AG09309 (cell line): ENCODE measurements at places on chromosomes 1 and 21.
A peak's percentile ranks its signal among the peaks of the same experiment; 100 is the strongest.

DNA sequence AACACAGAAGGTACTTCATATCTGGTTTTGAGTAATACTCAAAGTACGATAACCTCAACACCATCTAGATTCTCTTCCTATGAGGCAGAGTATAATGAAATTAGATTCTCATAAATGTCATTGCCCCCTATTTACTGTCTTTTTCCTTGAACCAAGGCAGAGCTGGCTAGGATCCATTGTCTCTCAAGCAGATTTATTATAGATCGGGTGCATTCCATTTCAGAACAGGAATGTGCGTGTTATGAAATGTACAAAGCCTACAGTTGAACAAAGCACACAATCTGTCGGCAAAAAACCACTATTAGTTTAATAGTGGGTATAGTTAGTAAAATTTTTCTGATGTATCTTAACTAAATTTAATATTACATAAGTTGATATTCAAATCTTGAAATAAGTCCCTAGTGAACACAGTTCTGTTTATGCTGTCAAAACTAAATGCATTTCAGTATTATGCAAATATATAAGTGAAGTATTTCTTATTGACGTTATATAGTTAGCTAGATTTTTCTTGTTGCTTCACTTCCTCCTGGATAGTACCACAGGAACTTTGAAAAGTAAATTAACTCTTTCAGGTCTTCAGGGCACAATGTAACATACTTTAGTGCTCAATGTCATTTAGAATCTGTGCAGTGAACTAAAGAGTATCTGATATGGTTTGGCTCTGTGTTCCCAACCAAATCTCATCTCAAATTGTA is 92.1 kb downstream of the DDAH1 start:
- peak; percentile 61 for DNase-seq

DNA sequence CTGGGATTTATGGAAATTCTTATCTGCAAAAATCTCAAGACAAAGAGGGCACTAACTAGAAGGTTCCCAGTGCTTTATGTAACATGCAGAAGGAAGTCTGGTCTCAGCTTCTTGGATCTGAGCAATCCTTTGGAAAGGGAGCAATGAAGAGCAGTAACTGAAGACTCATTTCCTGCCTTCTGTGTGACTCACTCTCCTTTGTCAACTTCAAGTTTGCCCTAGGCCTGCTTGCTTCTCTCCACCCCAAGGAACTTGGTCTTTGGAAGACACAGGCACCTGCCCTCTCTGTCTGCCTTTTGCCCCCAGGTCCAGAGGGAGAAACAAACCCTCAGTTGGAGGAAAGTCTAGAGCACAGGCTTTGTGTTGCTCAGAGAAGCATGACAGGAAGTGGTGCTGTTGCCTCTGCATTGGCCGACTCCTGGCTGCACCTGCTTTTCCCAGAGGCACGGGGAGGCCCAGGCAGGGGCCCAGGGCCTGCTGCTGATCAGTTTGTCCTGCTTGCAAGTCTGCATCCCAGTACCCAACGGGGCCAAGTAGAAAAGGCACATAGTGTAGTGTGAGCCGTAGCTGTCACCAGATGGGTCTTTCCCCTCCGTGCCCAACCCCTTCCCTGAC is 137.2 kb downstream of the DHRS3 start:
- DNase-seq, result peak; percentile 93

DNA sequence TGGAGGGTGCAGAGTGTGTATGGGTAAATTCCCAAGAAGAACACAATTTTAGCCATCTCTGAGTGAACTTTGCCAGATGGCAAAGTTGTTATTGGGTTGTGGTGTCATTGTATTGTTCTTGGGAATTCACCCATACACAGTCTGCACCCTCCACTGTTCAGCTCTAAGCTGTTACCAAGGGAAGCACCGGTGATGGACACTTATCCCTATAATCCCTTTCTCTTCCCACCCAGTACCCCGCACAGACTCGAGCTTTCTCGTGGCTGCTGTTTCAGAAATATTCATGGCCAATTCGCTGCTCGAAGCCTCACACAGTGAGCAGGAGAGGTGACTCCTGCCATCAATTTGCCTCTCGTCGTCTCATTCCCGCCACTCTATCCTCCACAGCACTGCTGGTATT is 95.7 kb upstream of the PALMD start:
- no peak for DNase-seq

- no peak for DNase-seq
Measured at GRCh38 chr1:93522721-93523120, 74.8 kb downstream of the FNBP1L start.

GRCh38 chr1:175015243-175015642 is 8.0 kb downstream of the MRPS14 start:
- peak; percentile 37 for DNase-seq

GRCh38 chr1:220544901-220545303 is 17.0 kb downstream of the MARK1 start:
- DNase-seq, result no peak

GRCh38 chr1:27522432-27523336 is 32.7 kb upstream of the WASF2 start:
- DNase-seq, result no peak

DNA sequence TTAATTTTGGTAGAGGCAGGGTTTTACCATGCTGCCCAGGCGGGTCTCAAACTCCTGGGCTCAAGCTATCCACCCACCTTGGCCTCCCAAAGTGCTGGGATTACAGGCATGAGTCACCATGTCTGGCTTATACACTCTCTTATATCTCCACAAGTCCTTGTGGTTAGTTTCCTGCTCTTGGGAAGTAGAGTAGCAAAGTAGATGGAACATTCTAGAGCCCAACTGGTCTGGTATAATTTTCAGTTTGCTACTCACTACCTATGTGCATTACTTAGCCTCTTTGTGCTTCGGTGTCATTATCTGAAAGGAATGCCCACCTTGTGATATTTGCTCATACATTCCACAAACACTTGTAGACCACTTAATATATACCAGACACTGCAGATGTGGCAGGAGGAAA is 96.6 kb upstream of the IPO9 start:
- DNase-seq, result no peak

GRCh38 chr1:61851849-61852669 is 109.8 kb downstream of the PATJ start:
- peak; percentile 41 for DNase-seq

DNA sequence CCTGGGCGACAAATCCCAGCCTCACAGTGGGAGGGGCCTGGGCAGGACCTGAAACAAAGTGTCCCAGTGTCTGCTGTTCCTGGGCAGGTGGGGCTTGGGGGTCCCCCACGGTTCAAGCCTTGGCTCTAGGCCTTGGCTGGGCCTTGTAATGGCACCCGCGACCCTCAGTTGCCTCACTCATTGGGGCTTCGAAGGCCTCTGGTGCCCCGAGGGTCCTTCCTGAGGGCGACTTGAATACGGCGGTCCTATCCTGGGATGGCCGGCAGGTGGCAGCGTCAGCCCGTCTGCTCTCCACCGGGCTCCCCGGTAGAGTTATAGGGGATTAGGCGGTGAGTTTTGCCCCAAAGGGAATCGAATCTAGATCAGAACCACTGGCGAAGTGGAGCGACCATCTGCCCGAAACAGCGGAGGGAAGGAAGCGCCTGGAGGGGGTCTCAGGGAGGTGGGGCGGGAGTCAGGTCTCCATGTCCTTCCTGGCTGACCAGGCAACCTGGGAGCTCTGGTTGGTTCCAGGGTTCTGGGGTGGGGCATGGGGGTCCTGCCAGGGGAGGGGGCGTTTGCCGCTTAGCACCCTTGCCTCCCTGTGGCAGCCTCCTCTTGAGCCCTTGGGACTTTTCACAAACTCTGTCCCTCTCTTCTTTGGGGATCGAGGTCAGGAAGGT is 2.1 kb upstream of the PEX10 start:
- no peak for DNase-seq

DNA sequence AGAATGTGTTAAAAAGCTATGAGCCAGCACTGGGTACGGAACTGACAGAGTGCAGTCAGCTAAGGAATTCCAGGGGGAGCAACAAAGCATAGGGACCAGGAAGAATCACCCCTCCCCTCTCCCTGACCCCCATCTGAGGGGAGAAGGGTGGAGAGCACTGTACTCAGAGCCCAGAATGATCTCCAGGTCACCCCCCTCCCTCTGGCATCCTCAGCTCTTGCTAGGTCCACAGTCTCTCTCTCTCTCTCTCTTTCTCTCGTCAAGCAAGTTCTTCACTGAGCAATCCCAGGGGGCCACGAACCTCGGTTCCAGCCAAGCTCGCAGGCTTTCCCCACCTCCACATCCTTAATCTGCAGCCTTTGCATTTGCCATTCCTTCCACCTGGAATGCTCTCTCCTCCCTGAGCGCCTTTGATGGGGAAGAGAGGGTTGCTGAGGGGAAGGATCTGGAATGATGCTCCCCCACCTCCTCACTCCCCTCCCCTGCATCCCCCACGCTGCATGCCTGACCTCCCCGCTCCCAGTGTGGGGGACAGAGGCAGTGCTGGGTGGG is 6.7 kb upstream of the WASF2 start:
- no peak for DNase-seq

DNA sequence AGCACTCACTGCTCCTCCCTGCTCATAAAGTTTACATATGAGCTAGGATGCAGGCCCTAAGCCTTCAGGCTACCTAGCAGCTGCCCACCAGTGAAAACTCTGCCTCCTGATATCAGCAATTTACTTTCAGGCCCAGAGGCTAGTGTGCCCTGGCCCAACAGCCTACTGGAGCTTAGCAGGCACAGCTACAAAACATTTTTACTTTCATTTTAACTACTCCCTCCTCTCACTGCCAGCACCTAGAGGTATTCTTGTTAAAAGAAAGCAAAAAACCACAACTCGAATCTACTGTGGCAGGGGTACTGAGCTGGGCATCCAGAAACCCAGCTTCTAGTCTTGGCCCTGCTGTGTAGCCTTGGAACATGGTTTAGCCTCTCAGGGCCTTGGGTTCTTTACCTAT is 5.8 kb upstream of the LORICRIN start:
- DNase-seq, result no peak

- DNase-seq, result no peak
Measured at GRCh38 chr1:28197682-28198415, 21.4 kb upstream of the PTAFR start.

- DNase-seq, result no peak
Measured at GRCh38 chr1:77623066-77623465, 59.4 kb downstream of the ZZZ3 start.

- no peak for DNase-seq
Measured at GRCh38 chr1:219885680-219886079, 42.7 kb downstream of the SLC30A10 start.

DNA sequence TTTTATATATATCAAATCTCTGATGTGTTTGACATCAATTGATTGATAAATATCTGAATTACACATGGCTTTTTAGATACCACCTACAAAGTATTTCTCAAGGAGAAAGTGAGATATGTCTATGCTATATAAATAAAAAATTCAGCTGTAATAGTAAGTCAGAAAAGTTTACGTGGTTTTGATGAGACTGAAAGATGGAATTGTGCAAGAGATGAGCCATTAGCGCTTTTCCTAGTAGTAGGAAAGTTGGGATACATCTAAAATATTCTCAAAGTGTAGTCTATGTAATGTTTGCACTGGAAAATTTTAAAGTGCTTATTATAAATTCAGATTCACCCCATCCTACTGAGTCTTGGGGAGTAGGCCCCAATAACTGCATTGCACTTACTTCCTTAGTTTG is 49.1 kb downstream of the SGIP1 start:
- no peak for DNase-seq

GRCh38 chr1:188708795-188709535 is 1768.7 kb downstream of the BRINP3 start:
- no peak for DNase-seq

GRCh38 chr21:24428591-24429199 is 1178.6 kb downstream of the MRPL39 start:
- DNase-seq, result no peak
